ENCODE measurements at places on chromosomes 2 and 18.

GRCh38 chr2:187369471-187369870, 78.6 kb downstream of the CALCRL start:
- no peak for DNase-seq

- no peak for DNase-seq
Measured at GRCh38 chr18:66548747-66549146, 55.1 kb downstream of the CDH19 start.

- no peak for DNase-seq
Measured at GRCh38 chr18:2997429-2997828, 15.5 kb downstream of the LPIN2 start.

- DNase-seq: no peak
Measured at GRCh38 chr2:99451280-99451679, 38.5 kb downstream of the REV1 start.

DNA sequence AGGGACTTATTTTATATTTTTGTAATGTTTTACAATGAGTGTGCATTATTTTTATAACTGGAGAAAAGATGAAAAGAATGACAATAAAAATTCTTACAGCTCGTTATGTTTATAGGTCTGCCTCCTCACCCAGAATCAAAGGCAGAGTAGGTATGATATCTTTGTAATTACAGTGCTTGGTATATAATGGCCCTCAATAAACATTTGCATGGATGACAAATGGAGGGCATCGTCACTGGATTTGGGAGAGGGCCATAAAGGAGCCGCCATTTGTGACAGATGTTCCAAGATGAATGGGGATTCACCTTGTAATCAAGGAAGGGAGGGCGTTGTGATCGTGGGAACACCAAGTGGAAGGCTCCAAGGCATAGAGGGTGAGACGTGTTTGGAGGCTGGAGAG, 22.6 kb upstream of the GIGYF2 start:
- no peak for DNase-seq
